Sciatic nerve (tissue), 2 donors: ENCODE measurements at places on chromosomes 5 and 9.

GRCh38 chr9:12922224-12922866 lies 147.5 kb downstream of the LURAP1L start:
- no peak for DNase-seq

DNA sequence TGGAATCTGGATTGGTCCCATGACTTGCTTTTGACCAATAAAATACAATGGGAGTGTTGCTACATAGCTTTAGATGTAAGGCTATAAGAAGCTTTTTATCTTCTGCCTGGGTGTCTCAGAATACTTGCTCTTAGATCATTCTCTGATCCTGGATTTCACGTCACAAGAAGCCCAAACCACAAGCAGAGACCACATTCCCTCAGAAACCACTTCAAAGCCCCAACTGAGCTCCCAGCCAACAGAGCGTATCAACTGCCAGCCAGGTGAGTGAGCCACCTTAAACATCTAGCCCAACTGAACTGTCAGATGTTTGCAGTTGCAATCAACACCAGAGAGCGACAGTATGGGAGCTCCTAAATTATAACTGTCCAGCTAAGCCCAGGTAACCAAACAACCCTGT lies 687.1 kb downstream of the TLE1 start:
- no peak for DNase-seq

- no peak for DNase-seq
These were observed 7.3 kb upstream of the NOL6 start for GRCh38 chr9:33480976-33481375.

- no peak for DNase-seq
These were observed 188.7 kb downstream of the HSPA4 start for GRCh38 chr5:133240425-133241091.

GRCh38 chr9:34623374-34624235 lies 3.3 kb upstream of the DCTN3 start:
- no peak for DNase-seq

- no peak for DNase-seq
These were observed 156.8 kb downstream of the NXNL2 start for GRCh38 chr9:88691811-88692210.

GRCh38 chr9:35869621-35870216 lies 482 bp downstream of the OR13J1 start:
- no peak for DNase-seq

- no peak for DNase-seq
These were observed 37.8 kb downstream of the OTULIN start for GRCh38 chr5:14702238-14702839.

GRCh38 chr5:107213025-107213424 lies 457.7 kb downstream of the EFNA5 start:
- DNase-seq: no peak

- DNase-seq: peak; percentile 56
These were observed 51.6 kb downstream of the AHRR start for GRCh38 chr5:372996-373709.

GRCh38 chr9:34379334-34380033 lies 2.8 kb upstream of the MYORG start:
- peak; percentile 93 for DNase-seq

DNA sequence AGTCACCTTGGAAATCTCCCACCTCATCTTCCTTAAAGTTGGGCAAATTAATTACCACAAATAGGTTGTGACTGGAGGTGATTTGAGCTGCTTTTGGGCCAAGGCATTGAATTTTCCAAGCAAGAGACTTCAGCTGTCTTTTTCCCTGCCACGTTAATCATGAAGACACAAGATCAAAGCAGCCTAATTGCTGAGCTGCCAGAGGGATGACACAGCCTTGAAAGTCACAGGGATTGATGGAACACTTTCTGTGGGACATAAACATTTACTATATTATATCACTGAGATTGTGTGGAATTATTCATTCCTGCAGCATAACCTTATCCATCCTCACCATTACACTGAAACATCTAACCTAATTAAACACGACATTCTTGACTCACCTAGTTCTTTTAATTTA lies 172.2 kb downstream of the FAM170A start:
- no peak for DNase-seq

GRCh38 chr9:95666785-95667155 lies 150.0 kb upstream of the PTCH1 start:
- no peak for DNase-seq

GRCh38 chr5:169707686-169708085 lies 70.6 kb downstream of the DOCK2 start:
- no peak for DNase-seq

DNA sequence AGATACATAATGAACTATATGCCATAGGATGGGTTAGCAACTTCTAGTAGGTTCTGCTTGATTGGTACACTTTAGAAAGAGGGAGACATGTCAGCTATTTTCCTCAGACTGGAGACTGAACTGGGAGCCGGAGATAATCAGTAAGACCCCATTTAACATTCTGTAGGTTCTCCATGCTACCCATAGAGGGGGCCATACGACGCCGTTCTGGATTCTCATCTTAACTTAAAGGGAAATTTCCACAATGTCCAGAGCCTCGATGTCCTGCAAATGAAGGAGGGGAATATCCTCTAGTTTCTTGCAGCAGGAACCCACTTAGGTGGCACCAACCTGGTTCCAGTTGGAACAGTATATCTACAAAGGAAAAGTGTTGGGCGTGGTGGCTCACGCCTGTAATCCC lies 22.3 kb upstream of the NPM1 start:
- no peak for DNase-seq
